Aorta (tissue), 5 donors: ENCODE measurements at places on chromosomes 7 and 10. TPM values are rescaled to one million over a fixed set of nuclear protein-coding genes. Genes with fewer than 3 reads are reported as not detected.
A peak's percentile ranks its signal among the peaks of the same experiment; 100 is the strongest.

GRCh38 chr7:15853832-15854470 is 167.5 kb upstream of the MEOX2 start:
- H3K4me3 ChIP-seq = no peak overlapping the region
- no peaks in the 10 kb centered on the region for H3K36me3 ChIP-seq
- peaks cover 6% of the 10 kb centered on the region for H3K4me1 ChIP-seq
- H3K27me3 ChIP-seq = no peaks in the 10 kb centered on the region
- DNase-seq = peak; percentile 23
- no peak overlapping the region for H3K27ac ChIP-seq

GRCh38 chr7:133997463-133997862 is 129.7 kb upstream of the LRGUK start:
- no peak overlapping the region for H3K4me3 ChIP-seq
- H3K36me3 ChIP-seq = no peaks in the 10 kb centered on the region
- no peaks in the 10 kb centered on the region for H3K27me3 ChIP-seq
- H3K27ac ChIP-seq = no peak overlapping the region

- no peak overlapping the region for H3K27ac ChIP-seq
- H3K27me3 ChIP-seq = no peaks in the 10 kb centered on the region
- no peak overlapping the region for H3K4me3 ChIP-seq
These were observed 2.0 kb downstream of the SAMD9 start for GRCh38 chr7:93115796-93116195.

DNA sequence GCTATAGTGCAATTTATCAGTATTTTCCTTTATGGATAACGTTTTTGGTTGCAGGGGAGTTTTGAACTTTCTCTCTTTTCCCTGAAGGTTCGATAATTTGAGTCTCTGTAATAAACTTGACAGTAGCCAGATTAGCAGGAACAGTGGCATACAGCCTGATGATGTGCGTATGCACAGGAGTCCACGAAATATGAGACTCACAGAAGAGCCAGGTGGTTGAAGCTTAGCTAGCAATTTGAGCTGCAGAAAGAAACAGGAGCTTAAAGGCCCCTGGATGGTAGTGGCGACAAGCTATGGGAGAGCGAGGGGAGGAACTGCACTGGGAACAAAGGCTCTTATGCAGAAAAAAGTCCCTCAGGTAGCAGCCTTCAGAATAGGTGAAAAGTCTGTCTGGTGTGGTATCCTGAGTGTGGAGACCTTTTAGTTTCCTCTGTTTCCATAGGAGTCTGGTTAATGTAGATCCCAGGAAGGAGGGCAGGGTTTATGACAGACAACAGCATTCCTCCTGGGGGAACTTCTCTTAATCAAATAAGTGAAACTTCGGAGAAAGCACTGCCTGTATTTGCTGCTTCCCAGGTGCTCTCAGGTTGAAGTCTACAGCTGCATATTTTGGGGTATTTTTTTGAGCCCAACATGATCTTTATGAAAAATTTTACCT is 32.7 kb downstream of the FANK1 start:
- no peaks in the 10 kb centered on the region for H3K4me1 ChIP-seq
- H3K4me3 ChIP-seq = no peak overlapping the region
- H3K36me3 ChIP-seq = no peaks in the 10 kb centered on the region
- no peak for DNase-seq
- H3K27ac ChIP-seq = no peak overlapping the region
- no peaks in the 10 kb centered on the region for H3K27me3 ChIP-seq

The STRA8 gene
- total RNA-seq = not detected

The SPDYE3 gene
- not detected for total RNA-seq

The NME8 gene
- total RNA-seq = 2.0 TPM

The KLF14 gene
- total RNA-seq = 0.12 TPM

The CPED1 gene
- total RNA-seq = 201 TPM
